SW 1271 (cell line): ENCODE measurements at places on chromosomes 11 and 22.
A peak's percentile ranks its signal among the peaks of the same experiment; 100 is the strongest.

DNA sequence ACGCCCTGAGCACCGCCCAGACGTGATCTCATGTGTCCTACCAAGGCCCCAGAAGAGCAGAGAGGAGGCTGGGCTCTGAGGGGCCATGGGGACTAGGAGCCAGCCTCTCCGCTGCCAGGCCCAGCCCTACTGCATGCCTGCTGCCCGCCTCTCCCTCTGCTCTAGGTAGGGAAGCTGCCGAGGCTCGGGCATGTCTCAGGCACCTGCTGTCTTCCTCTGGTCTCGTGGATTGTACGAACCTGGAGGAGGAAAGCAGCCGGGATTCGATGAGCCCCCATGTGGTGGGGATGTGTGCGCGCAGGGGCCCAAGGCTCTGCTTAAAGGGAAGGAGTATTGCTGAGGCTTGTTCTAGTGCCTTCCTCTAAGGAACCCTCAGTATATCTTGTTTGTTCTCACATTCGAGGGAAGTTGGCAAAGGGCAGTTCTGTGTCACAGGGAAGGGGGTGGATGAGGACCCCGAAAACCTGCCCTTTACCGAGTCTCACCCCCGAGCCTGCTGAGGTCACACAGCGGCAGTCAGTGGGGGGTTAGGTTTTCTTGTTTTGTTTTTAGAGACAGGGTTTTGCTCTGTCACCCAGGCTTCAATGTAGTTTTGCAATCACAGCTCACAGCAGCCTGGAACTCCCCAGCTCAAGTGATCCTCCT, 21.2 kb downstream of the DAGLA start:
- DNase-seq = no peak

GRCh38 chr11:73236854-73237253, 18.8 kb downstream of the P2RY2 start:
- peak; percentile 29 for DNase-seq

GRCh38 chr11:13333456-13333957, 55.9 kb downstream of the BMAL1 start:
- DNase-seq = no peak

GRCh38 chr11:19660076-19660475, 52.6 kb upstream of the NAV2 start:
- DNase-seq = peak; percentile 87

- DNase-seq = no peak
Measured at GRCh38 chr22:25167834-25168601, 31.6 kb upstream of the CRYBB3 start.

- no peak for DNase-seq
Measured at GRCh38 chr11:115695677-115696364, 191.6 kb upstream of the CADM1 start.

DNA sequence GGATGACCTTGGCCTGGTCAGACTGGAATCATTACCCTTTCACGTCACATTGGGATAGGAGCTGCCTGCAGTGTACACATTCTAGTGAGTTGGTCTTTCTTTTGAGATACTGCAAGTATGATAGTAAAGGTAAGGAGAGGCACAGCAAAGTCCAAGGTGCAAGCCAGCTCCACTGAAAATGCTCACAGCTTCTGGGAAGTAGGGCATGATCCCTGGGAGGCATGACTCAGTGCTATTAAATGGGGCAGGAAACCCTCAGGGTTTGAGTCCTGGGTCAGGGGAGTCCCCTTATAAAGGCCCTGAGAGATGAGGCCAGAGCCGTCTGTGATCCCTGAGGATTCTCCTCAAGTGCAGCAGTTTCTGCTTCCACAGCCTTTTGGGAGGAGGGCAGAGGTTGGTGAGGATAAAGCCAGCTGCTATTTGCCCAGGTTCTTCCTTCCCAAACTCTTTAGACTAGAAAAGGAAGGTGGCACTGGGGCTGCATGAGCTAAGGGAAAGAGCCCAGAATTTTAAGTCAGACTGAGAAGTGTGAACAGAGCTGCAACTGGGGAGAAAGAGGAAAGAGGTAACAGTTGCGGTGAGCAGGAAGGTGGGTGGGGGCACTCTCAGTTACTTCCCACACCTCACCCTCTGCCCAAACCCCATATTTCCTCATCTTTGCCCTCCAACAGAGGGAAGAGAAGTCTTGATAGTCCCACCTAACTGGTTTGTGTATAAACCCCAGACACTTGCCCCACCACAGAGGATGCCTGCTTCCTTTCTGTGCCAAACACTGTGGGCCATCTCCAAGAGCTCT, 14.4 kb upstream of the OR52K1 start:
- DNase-seq = no peak

DNA sequence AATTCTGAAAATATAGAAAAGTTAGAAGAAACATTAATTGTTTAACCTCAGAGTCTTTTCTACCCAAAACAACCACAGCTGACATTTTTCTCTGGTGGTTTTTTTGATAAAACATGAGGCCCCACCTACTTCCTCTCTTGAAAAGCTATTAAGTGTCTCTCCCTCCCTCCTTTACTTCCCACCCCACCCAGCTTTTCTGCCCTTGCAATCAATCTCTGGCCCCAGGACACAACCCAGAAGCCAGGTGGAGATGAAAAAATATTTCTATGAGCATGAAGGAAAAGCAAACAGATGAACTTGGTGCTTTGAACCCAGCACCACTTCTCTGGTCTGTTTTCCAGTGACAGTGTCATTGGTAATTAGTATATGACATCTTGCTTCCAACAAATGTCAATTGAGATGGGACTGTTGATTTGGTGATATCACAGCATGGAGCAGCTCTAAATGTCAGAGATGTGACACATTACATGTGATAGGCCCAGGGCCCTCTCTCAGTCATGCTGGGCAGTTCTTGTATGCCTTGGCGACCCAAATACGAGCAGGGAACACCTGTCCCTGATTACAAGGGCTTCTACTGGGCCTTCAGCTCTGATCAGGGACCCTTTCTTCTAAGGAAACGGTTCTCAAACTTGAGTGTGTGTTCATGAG, 23.9 kb upstream of the TMPRSS13 start:
- no peak for DNase-seq

DNA sequence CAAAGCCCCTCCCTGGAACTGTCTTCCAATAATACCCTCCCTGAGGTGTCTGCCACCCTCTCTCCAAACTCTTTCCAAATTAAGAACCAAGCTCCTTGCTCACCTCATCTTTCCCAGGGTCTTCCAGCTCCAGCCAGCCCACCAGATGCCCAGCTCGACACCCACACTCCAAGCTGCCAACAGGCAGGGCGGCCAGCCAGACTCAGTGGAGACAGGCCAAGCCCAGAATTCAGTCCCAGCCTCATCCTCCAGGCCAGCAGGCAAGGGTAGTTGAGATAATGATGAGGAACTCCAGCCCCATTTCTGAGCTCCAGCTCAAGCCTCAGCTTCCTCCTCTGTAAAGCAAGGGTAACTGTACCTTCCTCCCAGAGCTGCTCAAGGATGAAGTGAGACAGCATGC, 132.9 kb downstream of the CHST1 start:
- no peak for DNase-seq

- no peak for DNase-seq
Measured at GRCh38 chr22:31659246-31659645, 2.8 kb downstream of the PISD start.

DNA sequence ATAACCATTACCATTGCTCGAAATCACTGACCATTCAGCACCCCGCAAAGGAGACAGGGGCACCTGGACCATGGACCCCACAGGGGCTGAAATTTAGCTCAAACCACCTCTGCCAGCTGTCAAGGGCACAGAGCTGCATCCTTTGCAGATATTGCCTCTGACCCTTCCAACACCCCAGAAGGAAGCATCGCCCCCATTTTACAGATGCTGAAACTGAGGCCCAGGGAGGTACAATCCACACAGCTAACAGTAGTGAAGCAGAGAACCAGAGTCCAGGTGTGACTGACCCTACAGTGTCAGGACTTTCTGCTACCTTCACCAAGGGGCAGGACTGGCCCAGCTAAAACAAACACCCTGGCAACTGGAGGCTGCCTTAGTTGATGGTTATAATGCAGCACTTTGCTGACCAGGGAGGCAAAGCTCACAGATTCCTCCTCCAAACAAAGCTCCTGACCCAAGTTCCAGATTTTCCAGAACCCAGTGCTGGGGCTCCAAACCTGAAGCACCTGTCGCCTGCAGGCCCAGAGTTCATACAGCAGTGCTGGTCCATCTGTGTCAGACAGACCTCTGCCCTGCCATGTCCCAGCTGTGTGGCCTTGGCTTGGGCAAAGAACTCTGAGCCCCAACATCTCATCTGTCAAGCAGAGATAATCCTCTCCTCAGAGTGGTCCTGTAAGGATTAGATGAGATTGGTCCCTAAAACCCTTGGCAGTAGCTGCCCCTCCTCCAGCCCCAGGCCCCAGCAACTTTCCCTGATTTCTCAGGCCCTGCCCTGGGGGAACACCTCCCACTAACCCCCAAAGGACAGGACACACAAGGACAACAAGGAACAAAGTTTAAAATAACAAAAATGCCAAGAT, 15.2 kb upstream of the ARAP1 start:
- no peak for DNase-seq

DNA sequence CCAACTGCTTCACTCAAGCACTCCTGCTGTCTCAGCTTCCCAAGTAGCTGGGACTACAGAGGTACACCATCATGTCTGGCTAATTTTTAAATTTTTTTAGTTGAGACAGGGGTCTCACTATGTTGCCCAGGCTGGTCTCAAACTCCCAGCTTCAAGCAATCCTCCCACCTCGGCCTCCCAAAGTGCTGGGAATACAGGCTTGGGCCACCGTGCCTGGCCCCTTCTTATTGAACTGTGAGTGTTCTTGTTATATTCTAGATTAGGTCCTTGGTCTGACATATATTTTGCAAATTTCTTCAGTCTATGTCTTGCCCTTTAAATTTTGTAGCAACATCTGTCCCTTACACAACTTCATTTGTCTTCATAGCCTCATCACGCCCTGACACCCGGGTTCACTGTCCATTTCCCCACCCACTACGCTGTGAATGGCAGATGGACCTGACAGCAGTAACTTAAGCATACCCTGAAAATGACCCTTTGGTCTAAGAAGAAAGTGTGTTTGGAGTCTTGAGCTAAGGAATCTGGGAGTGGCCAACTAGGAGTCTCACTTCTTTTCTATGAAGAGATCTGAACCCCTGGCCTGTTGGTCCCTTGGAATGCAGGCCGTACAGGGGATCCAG, 4.2 kb upstream of the FAM118A start:
- no peak for DNase-seq
